CD4-positive, alpha-beta memory T cell (primary cell): ENCODE measurements at places on chromosomes 7 and 10.

DNA sequence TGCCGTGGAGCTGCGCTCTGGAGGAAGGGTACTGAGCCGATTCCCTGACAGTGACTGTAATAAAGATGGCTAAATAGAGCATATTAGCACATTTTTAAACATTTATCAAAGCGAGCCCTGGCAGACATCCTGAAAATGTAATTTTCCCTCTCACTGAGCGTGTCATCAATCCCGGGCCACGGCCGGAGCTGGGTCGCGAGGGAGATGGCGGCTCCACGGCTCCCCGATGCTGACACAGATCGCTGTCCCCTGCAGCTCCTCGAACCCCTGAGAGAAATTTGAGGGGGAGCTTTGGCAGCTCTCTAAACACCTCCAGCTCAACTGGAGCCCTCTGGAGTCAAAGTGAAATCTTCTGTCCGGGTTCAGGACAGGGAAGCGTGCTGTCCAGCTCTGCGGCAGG is 44.9 kb upstream of the ADGRA1 start:
- DNase-seq: no peak

GRCh38 chr10:89347701-89348457 is 20.1 kb downstream of the IFIT3 start:
- DNase-seq: no peak

DNA sequence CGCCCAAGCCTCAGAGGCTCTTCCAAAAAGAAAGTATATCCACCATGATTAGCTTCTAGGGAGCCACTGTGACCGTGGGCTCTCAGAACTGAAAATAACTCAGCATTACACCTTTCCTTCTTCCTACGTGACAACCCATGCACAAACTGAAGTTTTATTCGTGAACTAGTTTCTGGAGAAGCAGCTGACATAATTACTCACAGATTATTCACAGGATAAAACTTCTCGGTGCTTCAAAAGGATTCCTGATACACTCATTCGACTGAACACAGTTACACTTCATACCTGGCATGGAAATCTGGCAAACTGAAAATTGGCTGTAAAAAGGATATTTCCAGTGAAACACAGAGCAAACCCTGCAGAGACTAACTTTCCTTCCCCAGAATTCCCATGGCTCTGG is 139.2 kb upstream of the PTER start:
- DNase-seq: no peak

- no peak for DNase-seq
These were observed 470.8 kb upstream of the ZMIZ1 start for GRCh38 chr10:78597796-78598555.

- no peak for DNase-seq
These were observed 21.7 kb upstream of the STRIP2 start for GRCh38 chr7:129412501-129412900.

- DNase-seq: no peak
These were observed 23.7 kb downstream of the BTBD16 start for GRCh38 chr10:122294511-122295450.

DNA sequence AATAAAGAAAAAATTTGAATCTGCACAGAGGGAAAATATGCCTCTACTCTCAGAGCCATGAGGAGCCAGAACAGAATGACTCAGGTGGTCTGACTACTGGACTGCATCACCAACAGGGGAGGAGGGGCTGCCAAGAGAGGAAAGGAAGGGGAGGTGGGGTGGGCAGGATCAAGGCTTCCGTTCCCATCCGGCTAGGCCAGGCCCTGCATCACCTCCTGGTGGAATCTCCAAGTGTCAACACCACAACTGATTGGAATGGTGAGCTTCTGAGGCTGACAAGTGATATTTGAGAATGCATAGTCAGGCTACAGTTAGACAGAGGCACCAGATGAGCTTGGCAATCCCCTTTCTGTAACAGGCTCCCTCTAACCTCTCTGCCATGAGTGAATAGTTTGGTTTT is 10.4 kb upstream of the GPR26 start:
- no peak for DNase-seq

DNA sequence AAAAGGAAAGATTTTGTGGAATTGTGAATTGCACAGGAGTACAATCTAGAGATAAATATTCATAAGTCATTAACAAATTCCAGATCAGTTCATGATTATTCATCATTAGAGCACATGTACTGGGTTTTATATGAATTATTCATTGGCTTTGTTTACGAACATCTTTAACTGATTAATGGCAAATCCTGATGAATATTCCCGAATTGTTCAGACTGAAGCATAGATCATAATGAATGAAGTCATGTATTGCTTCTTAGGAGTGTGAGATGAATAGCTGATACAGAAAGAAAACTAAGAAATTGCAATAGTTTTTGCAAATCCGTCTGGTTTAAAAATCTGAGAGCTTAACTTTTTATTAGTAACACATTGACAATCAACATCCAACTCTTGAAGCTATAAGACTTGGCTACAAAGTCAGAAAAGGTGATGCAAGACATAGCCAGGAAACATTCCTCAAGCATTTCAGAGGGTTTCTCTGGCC is 183.6 kb upstream of the DGKB start:
- no peak for DNase-seq

GRCh38 chr10:125639846-125640245 is 43.1 kb downstream of the TEX36 start:
- no peak for DNase-seq

- DNase-seq: no peak
These were observed 242.5 kb downstream of the REEP3 start for GRCh38 chr10:63763744-63764143.

DNA sequence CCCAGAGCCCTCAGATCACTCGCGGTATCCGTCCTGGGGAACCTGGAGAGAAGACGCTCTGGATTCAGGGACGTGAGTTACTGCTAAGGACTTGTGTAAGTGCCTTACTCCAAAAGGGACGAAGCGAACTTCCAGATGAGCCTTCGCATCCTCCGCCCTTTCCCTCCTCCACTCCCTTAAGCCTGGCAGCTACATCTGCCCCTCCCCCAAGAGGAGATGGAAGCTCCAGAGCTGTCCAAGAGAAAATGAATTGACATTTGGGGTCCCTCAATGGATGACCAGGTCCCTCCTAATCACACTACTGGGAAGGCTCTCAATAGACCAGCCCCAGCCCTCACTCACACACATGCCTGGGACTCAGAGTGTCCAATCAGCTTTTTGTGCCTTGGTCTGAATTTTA is 31.3 kb upstream of the GDF10 start:
- DNase-seq: no peak

GRCh38 chr7:84182301-84182700 is 12.3 kb downstream of the SEMA3A start:
- no peak for DNase-seq

GRCh38 chr7:38628630-38629385 is 2.4 kb downstream of the AMPH start:
- no peak for DNase-seq

GRCh38 chr10:76621886-76622620 is 1015.6 kb downstream of the KCNMA1 start:
- no peak for DNase-seq

- DNase-seq: no peak
These were observed 10.2 kb downstream of the HIBADH start for GRCh38 chr7:27652518-27652917.

- DNase-seq: no peak
These were observed 333.7 kb downstream of the GFRA1 start for GRCh38 chr10:115939101-115939854.

GRCh38 chr10:34016576-34016975 is 682.1 kb upstream of the NRP1 start:
- no peak for DNase-seq

DNA sequence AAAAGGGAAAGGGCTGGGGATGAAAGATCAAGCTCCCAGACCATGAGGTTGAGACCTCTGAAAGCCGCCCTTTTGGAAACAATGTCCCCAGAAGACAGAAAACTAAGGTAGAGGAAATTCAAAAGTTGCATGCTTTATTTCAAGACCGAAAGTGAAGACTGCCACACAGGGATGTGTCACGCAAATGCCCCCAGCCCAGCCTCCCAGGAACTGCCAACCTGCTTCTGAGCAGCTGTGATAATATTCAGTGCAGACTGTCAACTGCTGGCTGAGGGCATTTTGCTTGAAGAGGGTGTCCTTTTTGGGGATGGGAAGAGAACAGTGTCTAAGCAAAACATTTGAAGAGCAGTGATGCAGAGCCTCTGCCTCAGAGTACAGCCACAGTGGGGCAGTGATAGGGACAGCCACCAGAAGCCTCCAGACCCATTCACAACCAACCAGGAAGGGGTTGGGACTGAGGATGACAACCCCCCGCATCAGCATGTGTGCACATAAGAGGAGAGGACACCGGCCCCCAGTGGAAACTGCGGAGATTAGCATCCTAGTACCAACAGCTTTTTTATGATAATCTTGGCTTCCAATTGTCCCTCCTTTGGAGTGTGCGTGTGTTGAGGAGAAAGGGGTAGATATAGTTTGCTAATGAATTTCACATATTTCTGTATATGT is 34.7 kb upstream of the NFE2L3 start:
- DNase-seq: no peak

GRCh38 chr7:81693894-81694293 is 76.0 kb downstream of the HGF start:
- no peak for DNase-seq

DNA sequence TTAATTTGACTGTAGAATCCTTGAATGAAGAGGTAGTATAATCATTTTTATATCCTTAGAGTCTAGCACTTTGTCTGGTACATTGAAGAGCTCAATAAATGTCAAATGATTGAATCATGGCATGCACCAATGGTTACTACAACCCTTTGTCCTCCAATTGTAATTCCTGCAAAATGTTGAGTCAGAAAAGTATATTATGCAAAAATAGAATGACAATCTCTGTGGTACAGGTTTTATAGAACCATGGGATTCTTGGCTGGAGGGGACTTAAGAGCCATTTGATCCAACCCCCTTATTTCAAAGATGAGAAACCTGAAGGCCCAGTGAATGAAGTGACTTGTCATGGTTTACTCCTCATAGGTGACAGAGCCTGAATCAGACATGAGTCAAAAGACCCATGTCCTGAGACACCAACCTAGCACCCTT is 30.9 kb upstream of the SMKR1 start:
- no peak for DNase-seq

- DNase-seq: peak; percentile 92
These were observed 136.1 kb downstream of the ICA1 start for GRCh38 chr7:8125680-8126444.

DNA sequence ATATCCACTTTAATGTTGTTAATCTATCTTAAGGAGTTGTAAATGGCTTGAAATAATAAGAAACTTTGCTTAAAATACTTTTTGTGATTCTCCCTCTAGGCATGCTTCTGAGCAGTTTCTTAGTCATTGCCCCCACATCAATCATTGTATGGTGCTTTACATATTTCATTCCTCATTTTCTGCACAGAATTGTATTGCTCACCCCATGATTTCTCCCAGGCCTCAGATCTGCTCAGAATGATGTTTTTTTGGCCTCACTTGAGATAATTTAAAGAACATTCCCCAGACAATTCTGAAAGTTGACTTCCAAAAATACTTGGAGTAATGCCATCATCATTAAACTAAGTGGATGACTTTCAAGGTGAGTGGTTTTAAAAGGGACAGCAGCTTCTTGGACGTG is 82.1 kb upstream of the PRPS1L1 start:
- DNase-seq: no peak

DNA sequence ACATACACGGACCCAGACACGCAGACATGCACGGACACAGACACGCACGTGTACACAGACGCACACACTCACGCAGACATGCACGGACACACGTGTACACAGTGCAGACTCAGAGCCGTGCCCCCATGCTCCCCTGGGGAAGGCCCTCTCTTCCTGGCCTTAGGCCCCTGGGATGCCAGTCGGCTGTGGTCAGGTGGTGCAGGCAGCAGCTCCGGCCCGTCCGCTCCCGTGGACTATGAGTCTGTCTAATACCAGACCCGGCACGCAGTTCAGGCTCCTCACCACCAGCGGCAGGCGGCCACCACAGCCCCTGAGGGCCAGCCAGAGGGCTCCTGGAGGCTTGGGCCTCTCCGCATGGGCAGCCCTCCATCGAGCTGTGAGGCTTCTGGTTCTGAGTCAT is 52.0 kb upstream of the NKX6-2 start:
- DNase-seq: no peak

GRCh38 chr7:45391618-45392451 is 182.3 kb upstream of the ADCY1 start:
- DNase-seq: no peak

DNA sequence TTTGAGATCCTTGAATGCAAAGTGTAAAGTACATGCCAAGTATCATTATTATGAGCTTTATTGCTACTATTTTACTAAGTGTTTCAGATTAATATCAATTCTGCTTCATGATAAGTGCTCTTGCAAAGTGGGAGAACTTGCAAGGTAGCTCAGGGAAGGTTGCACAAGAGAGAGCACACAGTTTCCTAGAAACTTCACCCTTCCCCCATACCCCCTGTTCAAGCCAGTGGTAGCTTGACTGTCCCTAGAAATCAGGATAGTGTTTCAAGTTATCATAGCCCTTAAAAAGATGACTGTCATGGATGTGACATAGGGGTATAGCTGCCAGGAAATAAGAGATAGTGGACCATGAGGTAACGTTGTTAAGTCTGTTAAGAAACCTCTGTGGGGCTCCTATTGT is 251.5 kb downstream of the TRIL start:
- DNase-seq: no peak

- DNase-seq: no peak
These were observed 114.7 kb downstream of the PDGFA start for GRCh38 chr7:404812-405488.

GRCh38 chr10:73577788-73578187 is 13.4 kb downstream of the USP54 start:
- no peak for DNase-seq

DNA sequence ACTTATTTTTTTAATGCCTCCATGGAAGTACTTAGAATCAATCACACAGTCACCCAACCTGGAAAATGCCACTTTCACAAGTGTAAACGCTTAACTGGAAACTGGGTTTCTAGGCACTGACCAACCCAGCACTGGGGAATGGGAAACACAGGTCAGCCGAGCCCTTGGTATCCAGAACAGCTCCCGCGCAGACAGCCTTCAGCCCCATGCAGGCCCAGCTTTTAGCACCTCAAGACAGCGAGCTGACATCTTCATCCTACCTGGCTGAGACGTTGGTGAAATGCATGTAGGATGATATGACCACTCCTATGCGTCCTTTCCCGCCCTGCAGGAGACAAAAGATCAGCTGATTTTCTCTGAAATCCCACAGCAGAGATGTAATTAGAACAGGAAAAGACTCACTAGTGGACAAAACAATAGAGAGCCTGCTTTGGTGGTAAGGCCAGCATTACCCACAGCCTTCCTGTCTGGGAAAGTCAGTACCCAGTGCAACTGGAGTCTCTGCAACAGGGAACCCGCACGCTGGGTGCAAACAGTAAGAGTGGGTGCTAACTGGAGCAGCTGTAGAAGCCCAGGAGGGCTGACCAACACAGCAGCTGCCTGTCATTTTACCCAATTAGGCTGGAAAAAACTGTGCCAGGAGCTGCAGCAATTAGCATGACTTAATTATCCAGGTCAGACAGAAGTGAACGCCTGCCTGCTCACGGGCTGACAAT is 153.7 kb downstream of the TNS3 start:
- DNase-seq: no peak

GRCh38 chr10:48758411-48758810 is 73.7 kb downstream of the WDFY4 start:
- DNase-seq: no peak

GRCh38 chr7:27585781-27586447 is 76.8 kb downstream of the HIBADH start:
- no peak for DNase-seq

GRCh38 chr7:88003581-88003980 is 69.5 kb downstream of the ADAM22 start:
- no peak for DNase-seq

GRCh38 chr10:58992830-58993460 is 183.5 kb upstream of the PHYHIPL start:
- no peak for DNase-seq
